ENCODE measurements at places on chromosomes 4 and X.

DNA sequence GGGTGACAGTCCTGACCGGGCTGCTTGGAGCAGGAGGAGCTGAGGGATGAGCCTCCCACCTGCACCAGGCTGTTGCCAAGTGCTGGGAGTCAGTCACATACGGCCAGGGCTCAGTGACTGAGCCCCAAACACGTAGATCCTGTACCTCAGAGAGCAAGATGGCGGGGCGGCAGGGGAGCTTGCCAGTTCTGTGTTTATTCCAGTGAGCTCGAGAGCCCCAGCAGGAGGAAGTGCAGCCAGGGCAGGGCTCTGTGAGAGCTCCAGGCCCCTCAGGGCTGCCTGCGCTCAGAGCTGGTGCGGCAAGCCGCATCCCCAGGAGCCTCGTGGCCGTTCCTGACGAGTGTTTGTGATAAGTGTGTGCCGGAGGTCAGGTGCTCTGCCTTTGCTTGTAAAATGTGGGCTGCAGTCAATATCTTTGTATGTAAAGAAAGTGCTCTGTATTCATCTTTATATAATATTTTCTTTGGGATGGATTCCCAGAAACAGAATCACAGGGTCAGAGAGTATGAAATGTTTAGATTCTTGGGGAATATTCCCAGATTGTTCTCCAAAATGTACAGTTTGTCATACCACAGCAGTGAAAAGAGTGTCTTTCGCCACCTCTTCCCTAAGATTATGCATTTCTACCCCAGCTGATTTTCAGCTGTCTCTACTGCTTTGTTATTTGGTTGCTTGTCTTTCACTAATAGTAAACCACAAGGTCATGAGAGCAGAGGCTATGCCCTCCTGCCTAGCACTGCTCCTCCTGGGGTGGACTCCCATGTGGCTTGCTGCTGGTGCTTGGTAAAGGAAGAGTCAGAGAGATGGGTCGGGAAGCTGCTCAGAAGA is 50.3 kb downstream of the NELFA start:
- no peak for DNase-seq

GRCh38 chrX:53190363-53190960 is 34.5 kb downstream of the KDM5C start:
- DNase-seq = no peak

- DNase-seq = no peak
These were observed 565.1 kb upstream of the DIPK2B start for GRCh38 chrX:45765767-45766166.

DNA sequence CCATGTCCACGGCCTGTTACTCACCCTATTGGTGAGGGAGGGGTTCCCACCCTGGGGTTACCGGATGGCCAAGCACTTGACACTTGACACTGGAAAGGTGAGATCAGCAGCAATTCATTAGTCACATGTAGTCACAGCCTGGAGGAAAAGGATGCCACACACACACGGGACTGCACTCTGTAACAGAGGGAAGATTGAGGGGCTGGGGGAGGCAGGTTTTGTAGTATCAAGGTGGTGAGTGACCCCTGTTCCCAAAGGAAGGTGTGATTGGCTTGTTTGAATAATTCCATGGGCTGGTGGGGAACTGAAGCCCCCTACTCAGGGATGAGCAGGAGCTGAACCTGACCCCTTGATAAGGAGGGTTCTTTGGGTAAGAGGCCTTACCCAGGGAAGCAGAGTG is 96.0 kb upstream of the HELT start:
- DNase-seq = no peak

- no peak for DNase-seq
These were observed 82.6 kb downstream of the ANXA3 start for GRCh38 chr4:78634011-78634664.

Measured in DMS153 (cell line).